ENCODE measurements at places on chromosomes 12 and 14.

GRCh38 chr14:37246427-37246829 is 48.7 kb downstream of the MIPOL1 start:
- no peak overlapping the region for H3K27ac ChIP-seq
- H3K36me3 ChIP-seq: peaks cover 3% of the 10 kb centered on the region
- H3K4me3 ChIP-seq: no peak overlapping the region

DNA sequence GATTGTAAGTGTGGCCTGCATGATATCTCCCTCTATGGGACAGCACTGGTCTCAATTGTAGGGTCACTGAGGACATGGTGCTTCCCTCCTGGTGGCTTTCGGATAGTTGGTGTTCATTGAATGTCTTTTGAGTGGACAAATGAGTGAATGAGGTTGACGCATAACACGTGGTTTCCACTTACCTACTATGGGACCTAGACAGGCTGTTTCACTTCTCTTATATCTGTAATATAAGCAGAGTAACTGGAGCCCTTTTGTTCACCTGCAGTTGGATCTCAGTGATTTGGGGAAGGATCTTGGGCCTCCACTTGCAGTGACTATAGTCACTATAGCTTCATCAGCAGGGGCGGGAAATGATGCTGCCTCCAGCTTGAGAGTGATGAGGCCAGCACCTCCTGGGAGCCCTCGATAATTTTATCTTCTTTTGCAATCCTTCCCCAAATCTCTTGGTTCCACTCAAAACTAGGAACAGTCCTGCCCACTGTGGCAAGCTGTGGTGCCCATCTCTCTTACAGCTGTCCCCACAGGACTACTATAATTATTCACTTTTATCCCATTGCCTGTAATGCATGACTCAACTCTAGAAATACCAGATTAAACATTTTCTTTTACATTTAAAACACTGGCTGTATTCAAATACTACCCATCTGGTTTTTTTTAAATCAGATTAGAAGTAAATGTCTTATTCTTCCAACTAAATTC is 242.9 kb downstream of the CHST11 start:
- no peak overlapping the region for H3K27ac ChIP-seq
- peaks cover 5% of the 10 kb centered on the region for H3K4me1 ChIP-seq
- H3K4me3 ChIP-seq: no peak overlapping the region
- no peaks in the 10 kb centered on the region for H3K36me3 ChIP-seq
- DNase-seq: no peak

DNA sequence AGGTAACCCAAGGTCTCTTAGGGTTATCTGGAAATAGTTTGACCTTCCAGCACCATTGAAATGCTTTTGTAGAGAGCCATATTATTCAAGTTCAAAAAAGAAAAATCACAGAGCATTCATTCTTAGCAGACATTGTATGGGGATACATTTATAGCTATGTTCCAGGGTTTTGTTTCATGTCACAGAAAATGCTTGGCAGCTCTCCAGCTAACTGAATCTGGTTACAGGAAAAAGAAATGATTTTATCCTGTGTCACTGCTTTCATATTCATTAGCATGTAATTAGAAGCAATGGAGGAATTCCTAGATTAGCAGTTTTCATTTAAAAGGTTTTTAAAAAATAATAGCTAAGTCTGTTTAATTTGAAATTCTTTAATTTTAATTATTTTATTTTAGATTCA is 78.9 kb downstream of the SNAPC1 start:
- no peak overlapping the region for H3K4me3 ChIP-seq
- no peaks in the 10 kb centered on the region for H3K36me3 ChIP-seq
- peaks cover 2% of the 10 kb centered on the region for H3K27me3 ChIP-seq
- no peak for DNase-seq

DNA sequence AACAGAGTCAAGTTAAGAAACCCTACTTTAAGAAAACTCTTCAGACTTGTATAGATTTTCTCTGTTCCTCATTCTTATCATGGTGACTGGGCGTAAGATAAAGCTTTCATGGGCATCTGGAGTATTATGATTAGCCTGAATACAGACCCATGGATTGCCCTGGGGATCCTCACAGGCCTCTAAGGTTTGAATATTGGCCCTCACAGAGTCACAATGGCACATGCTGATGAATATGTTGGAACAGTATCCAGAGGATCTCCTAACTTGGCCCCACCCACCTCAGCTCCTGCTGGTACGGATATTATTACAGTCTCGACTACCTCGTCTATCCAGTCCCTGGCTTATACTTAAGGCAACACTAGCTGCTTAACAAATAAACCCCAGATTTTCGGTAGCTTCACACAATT is 8.1 kb downstream of the OSBPL8 start:
- no peaks in the 10 kb centered on the region for H3K4me1 ChIP-seq
- no peak for DNase-seq
- no peaks in the 10 kb centered on the region for H3K36me3 ChIP-seq
- H3K27me3 ChIP-seq: no peaks in the 10 kb centered on the region
- H3K27ac ChIP-seq: no peak overlapping the region

GRCh38 chr14:49918706-49919105 is 25.8 kb downstream of the ARF6 start:
- H3K4me3 ChIP-seq: no peak overlapping the region
- no peaks in the 10 kb centered on the region for H3K27me3 ChIP-seq
- DNase-seq: peak; percentile 85
- H3K4me1 ChIP-seq: peaks cover 18% of the 10 kb centered on the region

DNA sequence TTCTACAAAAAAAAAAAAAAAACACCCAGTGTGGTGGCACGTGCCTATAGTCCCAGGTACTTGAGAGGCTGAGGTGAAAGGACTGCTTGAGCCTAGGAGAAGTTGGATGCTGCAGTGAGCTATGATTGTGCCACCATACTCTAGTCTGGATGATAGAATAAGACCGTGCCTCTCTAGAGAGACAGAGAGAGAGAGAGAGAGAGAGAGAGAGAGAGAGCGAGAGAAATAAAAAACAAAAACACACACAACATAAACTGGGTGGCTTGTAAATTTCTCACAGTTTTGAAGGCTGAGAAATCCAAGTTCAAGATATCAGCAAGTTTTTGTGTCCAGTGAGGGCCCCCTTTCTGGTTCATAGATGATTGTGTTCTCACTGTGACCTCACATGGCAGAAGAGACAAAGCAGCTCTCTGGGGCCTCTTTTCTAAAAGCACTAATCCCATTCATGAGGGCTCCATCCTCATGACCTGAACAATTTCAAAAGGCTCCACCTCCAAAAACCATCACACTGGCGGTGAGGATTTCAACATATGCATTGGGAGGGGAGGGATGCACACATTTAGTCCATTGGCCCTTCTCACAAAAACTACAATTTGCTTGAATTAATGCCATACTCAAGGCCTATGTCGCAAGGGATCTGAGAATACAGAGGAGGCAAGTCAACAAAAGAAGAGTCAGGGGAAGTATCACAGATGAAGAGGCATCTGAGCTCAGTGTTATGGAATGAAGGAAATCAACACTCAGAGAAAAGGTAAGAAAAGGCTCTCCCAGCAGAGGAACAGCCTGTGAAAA is 94.9 kb downstream of the PPM1H start:
- H3K4me1 ChIP-seq: peaks cover 11% of the 10 kb centered on the region
- H3K27ac ChIP-seq: no peak overlapping the region
- H3K36me3 ChIP-seq: no peaks in the 10 kb centered on the region
- no peak for DNase-seq
- H3K4me3 ChIP-seq: no peak overlapping the region
